T-helper 2 cell treated with Interferon-gamma antibody and Interleukin-4, amounts not matched to agents 5 μg/mL and 100 μg/mL, for 36 hours (primary cell): ENCODE measurements at places on chromosomes 16 and 17.

GRCh38 chr16:74298104-74298503 is 1.5 kb downstream of the PSMD7 start:
- no peak for DNase-seq

DNA sequence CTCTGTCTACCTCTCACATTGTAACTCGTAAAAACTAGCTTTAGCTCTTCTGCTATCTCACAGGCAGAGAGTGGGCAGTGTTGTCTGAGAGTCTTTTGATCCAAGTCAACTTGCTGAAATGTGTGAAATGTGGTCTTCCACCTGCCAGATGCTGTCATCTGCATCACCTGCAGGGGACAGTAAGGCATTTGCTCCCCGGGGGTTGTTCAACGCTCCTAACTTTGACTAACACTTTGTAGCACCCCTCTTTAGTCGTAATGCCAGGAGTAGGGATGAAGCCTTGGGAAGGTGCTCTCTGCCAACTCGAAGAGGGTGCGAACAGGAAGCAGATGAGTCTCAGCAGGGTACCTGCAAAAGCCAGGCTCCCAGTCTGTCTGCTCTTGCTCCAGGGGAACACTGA is 36.1 kb downstream of the SNX11 start:
- DNase-seq, result no peak

GRCh38 chr16:50398336-50398735 is 29.5 kb upstream of the BRD7 start:
- DNase-seq, result no peak

GRCh38 chr16:30108059-30108850 is 5.1 kb downstream of the GDPD3 start:
- no peak for DNase-seq

DNA sequence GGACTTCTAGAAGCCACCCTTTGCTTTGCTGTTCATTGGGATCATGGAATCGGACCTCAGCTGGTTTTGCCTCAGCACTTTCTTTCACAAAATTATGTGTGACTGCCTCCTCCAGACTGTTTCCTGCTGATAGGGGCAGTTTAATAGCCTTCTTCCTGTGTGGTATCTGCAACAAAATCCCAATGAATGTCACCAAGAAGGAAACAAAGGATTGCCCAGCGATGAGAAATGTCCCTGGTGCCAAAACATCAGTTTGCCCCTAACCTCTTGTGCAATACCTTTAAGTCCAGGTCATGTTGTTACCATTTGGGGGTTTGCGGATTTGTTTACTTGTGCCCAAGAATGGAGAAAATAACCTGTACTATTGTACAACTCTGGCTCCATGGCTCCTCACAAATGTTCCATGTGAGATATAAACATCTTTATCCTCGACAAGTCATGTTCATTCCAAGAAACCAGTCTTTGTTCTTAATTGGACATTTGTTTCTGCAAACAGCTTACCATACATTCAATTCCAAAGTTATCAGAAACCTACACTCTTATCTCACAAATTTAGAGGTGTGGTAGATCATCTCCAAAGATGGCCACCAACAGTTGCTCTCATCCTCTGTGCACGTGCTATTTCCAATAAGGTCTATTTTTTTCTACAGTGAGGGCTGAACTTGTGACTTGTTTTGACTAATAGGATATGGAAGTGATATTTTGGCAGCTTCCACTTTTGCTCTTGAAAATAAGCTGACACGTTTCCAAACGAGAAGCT is 14.8 kb downstream of the TAC4 start:
- DNase-seq, result no peak
